Liver (tissue), 10 donors: ENCODE measurements at places on chromosomes 3 and 15. TPM values are rescaled to one million over a fixed set of nuclear protein-coding genes. Genes with fewer than 3 reads are reported as not detected.

MON1A gene
- polyA plus RNA-seq = 7.4 TPM

GOLGA8T gene
- polyA plus RNA-seq = 0.02 TPM

SERPINI2 gene
- not detected for polyA plus RNA-seq

GOLGA8H gene
- polyA plus RNA-seq = 0.06 TPM

CACNA2D2 gene
- 0.10 TPM for polyA plus RNA-seq

- no peak overlapping the region for H3K4me3 ChIP-seq
- H3K36me3 ChIP-seq = no peaks in the 10 kb centered on the region
- peak; percentile 75 for DNase-seq
- H3K27ac ChIP-seq = no peak overlapping the region
- H3K27me3 ChIP-seq = no peaks in the 10 kb centered on the region
Observed at GRCh38 chr3:157865352-157866000, 240.7 kb downstream of the SHOX2 start.

GRCh38 chr15:92971713-92972112, 71.6 kb downstream of the CHD2 start:
- H3K4me1 ChIP-seq = no peaks in the 10 kb centered on the region
- H3K4me3 ChIP-seq = no peak overlapping the region
- no peaks in the 10 kb centered on the region for H3K27me3 ChIP-seq
- no peak overlapping the region for H3K27ac ChIP-seq

DNA sequence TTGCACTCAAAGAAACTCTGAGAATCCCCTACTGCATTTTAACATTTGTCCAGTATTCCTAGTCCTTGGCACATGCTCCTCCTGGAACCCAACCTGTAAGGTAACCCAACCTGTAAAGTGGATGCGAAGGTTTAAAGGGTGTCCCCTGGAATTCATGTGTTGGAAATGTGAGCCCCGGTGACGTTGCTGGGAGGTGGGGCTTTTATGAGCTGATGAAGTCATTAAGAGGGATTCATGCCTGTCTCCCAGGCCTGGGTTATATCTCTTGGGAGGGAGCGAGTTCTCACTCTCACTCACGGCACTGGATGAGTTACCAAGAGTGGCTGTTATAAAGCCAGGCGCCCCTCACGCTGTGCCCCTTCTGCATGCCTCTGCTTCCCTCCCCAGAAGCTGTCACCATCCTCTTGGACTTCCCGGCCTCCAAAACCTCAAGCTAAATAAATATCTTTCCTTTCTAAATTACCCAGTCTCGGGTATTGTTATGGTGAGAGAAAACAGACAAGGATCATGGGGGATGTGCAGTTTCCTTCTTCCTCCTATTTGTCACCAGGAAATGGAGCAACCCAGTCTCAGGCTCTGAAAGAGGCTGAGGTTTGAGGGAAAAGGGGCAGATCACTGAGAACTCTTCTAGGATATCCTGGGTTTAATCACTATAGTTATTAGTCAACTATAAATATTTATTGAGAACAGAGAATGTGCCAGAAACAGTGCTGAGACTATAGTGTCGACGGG, 7.6 kb downstream of the XXYLT1 start:
- DNase-seq = no peak
- H3K27me3 ChIP-seq = no peaks in the 10 kb centered on the region
- no peak overlapping the region for H3K4me3 ChIP-seq
- peaks cover 2% of the 10 kb centered on the region for H3K4me1 ChIP-seq

GRCh38 chr3:46123646-46124045, 84.5 kb downstream of the CCR1 start:
- no peaks in the 10 kb centered on the region for H3K27me3 ChIP-seq
- no peaks in the 10 kb centered on the region for H3K36me3 ChIP-seq
- no peak for DNase-seq
- no peak overlapping the region for H3K4me3 ChIP-seq
- H3K4me1 ChIP-seq = no peaks in the 10 kb centered on the region

- DNase-seq = no peak
- no peaks in the 10 kb centered on the region for H3K4me1 ChIP-seq
- H3K36me3 ChIP-seq = no peaks in the 10 kb centered on the region
- no peak overlapping the region for H3K4me3 ChIP-seq
Observed at GRCh38 chr15:88956906-88957305, 43.7 kb upstream of the MFGE8 start.

- H3K4me3 ChIP-seq = no peak overlapping the region
- H3K27me3 ChIP-seq = no peaks in the 10 kb centered on the region
- no peaks in the 10 kb centered on the region for H3K36me3 ChIP-seq
- DNase-seq = no peak
- no peak overlapping the region for H3K27ac ChIP-seq
Observed at GRCh38 chr3:172885704-172886103, 135.2 kb downstream of the ECT2 start.
